T-helper 22 cell (primary cell): ENCODE measurements at places on chromosomes 4 and X.

GRCh38 chrX:132266583-132267355 lies 47.5 kb upstream of the RAP2C start:
- no peak for DNase-seq

DNA sequence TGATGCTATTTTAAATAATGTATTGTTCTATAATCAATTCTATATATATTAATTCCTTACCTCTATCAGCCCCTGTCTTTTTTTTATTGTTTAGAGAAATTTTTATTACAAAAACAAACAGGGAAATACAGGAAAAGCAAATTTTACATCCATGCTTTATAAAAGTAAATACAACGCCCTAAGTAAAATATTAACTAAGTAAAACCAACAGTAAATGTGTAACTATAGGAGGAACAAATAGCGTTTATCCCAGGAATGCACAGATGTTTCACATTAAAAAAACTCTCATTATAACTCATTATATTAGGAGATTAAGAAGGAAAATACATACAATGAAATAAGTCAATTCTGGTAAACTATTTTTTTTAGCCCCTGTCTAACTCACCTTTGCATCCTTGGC lies 8.2 kb upstream of the ITM2A start:
- no peak for DNase-seq

GRCh38 chrX:153351981-153352380 lies 18.0 kb downstream of the ZNF275 start:
- no peak for DNase-seq

DNA sequence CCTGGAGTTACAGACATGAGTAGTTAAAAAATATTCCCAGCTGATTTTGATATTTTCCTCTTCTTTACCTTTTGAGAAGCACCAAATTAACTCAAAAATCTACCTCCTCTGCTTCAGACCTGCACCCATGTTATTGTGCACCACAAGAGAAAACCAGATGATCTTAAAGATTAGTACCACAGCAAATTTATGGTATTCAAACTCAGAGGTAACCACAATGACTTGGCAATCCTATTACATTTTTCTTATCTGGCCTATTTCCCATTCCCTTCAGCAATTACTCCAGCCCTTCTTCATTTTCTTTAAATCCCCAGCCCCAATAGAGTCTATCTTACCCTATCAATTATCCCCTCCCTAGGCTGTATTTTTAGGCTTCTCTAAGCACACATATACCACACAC lies 535.1 kb downstream of the FAT4 start:
- no peak for DNase-seq

GRCh38 chr4:160848901-160849760 lies 1314.7 kb downstream of the FSTL5 start:
- DNase-seq: no peak

GRCh38 chr4:172048666-172049065 lies 235.5 kb downstream of the GALNTL6 start:
- no peak for DNase-seq

DNA sequence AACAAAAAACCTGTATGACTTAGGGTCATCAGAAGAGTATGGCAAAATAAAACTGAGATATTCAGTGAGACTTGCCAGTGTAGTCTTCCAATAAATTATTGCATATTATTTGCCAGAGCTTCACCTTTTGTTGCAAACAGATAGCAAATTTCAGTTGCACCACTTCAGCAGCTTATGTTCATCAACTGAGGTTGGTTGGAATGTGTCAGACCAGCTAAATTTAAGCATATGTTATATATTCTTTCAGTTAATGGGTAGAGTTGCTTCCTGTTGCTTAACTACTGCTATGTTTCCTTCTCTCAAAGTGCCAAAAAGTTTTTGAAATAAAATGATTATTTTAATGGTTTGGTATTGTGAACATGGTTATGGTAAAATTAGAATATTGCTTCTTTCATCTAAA lies 61.5 kb downstream of the GALNT7 start:
- no peak for DNase-seq

DNA sequence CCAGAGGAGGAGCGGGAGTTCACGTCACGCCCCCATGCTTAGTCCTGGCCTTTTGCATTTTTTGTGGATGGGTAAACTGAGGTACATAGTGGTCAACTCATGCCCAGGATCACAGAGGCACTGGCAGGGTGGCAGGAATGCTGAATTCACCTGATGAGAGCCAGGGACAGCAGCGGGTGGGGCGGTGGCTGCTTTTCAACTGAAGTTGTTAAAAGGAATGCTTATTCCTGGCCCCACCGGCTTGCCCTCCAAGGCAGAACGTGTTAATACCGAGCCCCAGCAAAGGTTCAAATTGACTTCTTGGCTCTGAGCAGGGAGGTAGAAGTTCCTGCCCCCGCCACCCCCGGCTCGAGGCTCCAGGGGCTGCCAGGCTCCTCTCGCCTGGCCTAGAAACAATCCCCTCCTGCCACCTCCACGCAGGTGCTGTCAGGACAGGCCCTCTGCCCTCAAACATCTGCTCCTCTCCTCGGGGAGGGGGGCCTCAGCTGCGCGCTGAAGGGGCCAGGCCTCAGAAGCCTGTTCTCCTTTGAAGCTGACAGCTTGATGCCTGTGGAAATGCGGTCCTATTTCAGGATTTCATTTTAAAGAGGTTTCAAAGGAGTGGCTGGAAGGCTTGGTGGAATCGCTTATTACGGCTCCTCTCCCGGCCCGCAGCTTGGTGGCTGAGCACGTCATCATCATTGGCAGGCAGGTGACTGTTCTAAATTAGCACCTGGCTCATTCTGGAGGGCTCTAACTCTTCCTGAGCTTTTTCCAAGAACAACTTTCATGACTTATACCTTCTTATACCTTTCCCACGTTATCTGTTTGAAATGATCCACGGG lies 93.0 kb downstream of the PHKA2 start:
- DNase-seq: no peak

- no peak for DNase-seq
Observed at GRCh38 chr4:64670647-64671046, 261.4 kb upstream of the TECRL start.

DNA sequence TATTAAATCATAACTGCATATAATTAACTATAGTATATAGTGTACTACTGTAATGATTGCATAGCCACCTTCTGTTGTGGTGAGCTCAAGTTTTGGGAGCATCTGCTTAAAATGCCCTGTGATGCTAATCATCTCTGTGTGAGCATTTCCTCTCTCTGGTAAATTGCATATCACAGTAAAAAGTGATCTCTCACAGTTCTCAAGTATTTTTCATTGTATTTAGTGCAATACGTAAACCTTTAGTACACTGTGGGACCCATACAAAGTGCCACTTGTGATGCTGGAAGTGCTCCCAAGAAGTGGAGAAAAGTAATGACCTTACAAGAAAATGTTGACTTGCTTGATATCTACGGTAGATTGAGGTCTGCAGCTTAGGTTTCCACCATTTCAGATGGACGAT lies 82.0 kb downstream of the WWC2 start:
- no peak for DNase-seq

DNA sequence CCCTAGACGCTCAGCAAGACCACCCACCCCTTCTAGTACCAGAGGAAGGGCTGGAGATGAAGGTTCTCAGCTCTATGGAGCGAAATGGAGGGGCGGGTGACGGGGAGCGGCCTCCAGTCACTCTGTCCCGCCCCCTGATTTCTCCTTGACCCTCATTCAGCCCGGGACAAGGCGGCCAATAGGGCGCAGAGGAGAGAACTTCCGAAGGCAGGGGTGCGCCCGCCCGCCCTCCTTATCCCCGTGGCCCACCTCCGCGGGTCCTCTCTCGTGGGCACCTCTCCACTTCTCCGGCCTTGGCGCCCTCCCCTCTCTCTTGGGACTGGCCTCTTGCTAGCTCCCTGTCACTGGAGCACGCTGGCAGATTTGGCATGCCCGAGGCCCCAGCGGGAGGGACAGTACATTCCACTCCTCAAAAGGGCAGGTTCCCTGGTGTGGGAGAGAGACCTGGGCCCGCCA lies 1.1 kb upstream of the SEPTIN6 start:
- no peak for DNase-seq
